ENCODE measurements at places on chromosomes 12 and 14.

GRCh38 chr14:102947321-102948103, 25.0 kb downstream of the AMN start:
- DNase-seq: no peak

- no peak for DNase-seq
These were observed 24.5 kb upstream of the SPTLC2 start for GRCh38 chr14:77640756-77641533.

GRCh38 chr14:47442211-47442610, 233.2 kb downstream of the MDGA2 start:
- no peak for DNase-seq

DNA sequence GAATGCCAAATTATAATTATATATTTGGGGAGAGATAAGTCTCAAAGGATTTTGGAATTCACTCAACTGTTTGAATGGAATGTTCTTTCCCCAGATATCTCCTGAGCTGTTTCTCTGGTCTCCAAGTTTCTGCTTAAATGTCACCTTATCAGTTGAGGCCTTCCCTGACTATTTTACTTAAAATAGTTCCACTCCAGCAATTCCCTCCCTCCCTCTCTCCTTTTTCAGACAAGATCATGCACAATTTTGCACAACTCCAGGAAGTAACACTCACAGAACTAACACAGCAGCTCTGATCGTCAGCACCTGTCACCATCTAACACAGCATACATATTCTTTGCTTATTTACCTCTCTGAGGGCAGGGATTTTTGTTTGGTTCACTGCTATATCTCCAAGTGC, 12.5 kb downstream of the BTG1 start:
- DNase-seq: no peak

DNA sequence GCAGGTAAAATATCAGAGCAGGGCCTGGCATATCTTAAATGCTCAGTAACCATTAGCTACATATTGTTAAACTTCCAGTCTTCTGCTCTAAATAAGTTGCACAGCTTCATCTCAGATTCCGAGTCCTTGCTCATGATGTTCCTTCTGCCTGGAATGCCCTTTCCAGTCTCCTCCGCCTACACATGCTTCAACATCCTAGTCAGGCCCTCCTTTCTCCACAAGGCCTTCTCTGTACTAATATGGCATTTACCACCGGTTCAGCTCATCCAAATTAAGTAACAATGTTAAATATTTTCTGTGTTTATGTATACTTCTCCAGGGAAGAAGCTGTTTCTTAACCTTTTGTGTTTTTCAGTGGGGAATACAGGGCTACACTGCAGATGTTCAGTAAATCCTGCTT, 8.5 kb downstream of the DHH start:
- DNase-seq: no peak

DNA sequence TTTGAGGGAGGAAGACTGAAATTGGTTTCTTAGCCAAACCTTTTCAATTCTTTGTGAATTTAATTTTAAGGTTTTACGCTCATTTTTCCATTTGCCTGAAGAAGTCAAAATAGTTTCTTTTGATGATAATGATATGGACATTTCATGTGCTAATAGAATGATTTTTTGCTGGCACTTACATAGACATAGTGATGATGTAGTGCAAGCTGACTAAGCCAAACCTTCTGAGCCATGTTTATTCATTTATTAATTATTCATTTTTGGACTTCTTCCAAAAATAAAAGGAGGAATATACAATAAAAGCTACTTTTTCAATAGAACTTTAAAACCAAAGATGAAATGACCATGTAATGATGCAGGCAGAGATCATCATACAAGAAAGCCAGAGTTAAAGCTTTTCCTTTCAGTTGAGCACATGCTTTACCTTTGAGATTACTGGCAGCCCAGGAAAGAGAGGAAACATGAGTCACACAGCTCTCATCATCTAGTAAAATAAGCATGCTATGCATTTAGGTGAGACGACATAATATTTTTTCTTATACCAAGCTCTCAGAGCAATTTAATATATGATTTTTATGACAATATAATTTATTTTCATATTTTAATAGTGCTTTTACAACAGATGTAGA, 24.8 kb downstream of the KCNA1 start:
- DNase-seq: no peak

GRCh38 chr12:52832451-52832850, 1.7 kb downstream of the KRT79 start:
- DNase-seq: no peak

- no peak for DNase-seq
These were observed 10.9 kb upstream of the LGMN start for GRCh38 chr14:92759300-92759678.
